ENCODE measurements at places on chromosomes 7 and 10. TPM values are rescaled to one million over a fixed set of nuclear protein-coding genes. Genes with fewer than 3 reads are reported as not detected.

CALML5 gene
- not detected for total RNA-seq

UCN3 gene
- not detected for total RNA-seq

ZNF727 gene
- not detected for total RNA-seq

NUDT13 gene
- 3.3 TPM for total RNA-seq

TMEM236 gene
- total RNA-seq = 0.12 TPM

LLCFC1 gene
- total RNA-seq = not detected

EPHB6 gene
- 0.49 TPM for total RNA-seq

TRPV5 gene
- not detected for total RNA-seq

BET1 gene
- 34.8 TPM for total RNA-seq

DUSP5 gene
- total RNA-seq = 98.6 TPM

MPLKIP gene
- 37.7 TPM for total RNA-seq

HKDC1 gene
- total RNA-seq = 19.3 TPM

HIP1 gene
- total RNA-seq = 17.6 TPM

MUC12 gene
- total RNA-seq = 15.7 TPM

SPDYE9 gene
- not detected for total RNA-seq

AEBP1 gene
- not detected for total RNA-seq

PHKG1 gene
- total RNA-seq = 0.41 TPM

EGR2 gene
- 0.28 TPM for total RNA-seq

CYP3A4 gene
- total RNA-seq = not detected

DRGX gene
- total RNA-seq = not detected

PDK4 gene
- total RNA-seq = 4.5 TPM

TMEM213 gene
- not detected for total RNA-seq

TACR2 gene
- 0.17 TPM for total RNA-seq

SPDYE5 gene
- total RNA-seq = not detected

SPDYE2B gene
- total RNA-seq = not detected

ACSM6 gene
- total RNA-seq = not detected

TIMM23 gene
- total RNA-seq = 152 TPM

WDFY4 gene
- total RNA-seq = not detected

EPDR1 gene
- total RNA-seq = 70.4 TPM

ITGA8 gene
- not detected for total RNA-seq

GDF2 gene
- total RNA-seq = not detected

PIK3CG gene
- not detected for total RNA-seq

All from A549 treated with CpdA at 1 μM for 4 hours (cell line).